Posterior vena cava (tissue), 2 donors: ENCODE measurements at places on chromosomes 7 and 10. TPM values are rescaled to one million over a fixed set of nuclear protein-coding genes. Genes with fewer than 3 reads are reported as not detected.

Gene CREB5
- total RNA-seq, result 21.9 TPM

- DNase-seq, result no peak
Measured at GRCh38 chr7:28575241-28575643, 162.9 kb downstream of the CREB5 start.

Gene TSPAN15
- 44.6 TPM for total RNA-seq

DNA sequence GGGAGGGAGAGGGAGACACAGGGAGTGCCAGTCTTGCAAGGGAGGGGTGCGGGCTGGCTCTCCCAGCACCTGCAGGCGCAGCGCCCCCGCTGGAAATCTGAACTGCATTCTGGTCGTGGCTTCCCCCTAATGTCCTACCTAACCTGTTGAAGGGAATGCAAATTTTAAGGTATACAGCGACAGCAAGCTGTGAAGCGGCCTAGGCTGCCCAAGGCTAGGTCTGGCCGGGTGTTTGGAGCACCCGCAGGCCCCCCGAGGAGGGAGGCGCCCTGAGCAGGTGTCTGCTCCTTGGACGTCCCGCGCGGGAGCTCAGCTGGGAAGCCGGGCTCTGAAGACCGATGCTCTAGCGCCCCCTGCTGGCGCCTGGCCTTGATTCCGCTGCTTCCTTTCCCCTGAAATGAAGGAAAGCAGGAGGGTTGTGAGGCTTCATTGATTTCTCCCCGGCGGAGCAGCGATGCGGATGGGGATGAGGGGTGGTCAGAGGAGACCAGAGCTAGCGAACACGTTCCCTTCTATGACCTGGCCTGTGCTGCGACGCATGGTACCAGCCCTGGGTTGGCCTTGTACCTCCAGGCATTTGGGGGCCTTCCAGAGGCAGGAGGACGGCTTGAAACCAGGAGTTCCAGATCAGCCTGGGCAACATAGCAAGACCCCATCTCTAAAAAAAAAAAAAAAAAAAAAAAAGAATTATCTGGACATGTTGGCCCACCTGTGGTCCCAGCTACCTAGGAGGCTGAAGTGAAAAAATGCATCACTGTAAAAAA lies 601.3 kb downstream of the GALNT17 start:
- DNase-seq, result peak; percentile 95

DNA sequence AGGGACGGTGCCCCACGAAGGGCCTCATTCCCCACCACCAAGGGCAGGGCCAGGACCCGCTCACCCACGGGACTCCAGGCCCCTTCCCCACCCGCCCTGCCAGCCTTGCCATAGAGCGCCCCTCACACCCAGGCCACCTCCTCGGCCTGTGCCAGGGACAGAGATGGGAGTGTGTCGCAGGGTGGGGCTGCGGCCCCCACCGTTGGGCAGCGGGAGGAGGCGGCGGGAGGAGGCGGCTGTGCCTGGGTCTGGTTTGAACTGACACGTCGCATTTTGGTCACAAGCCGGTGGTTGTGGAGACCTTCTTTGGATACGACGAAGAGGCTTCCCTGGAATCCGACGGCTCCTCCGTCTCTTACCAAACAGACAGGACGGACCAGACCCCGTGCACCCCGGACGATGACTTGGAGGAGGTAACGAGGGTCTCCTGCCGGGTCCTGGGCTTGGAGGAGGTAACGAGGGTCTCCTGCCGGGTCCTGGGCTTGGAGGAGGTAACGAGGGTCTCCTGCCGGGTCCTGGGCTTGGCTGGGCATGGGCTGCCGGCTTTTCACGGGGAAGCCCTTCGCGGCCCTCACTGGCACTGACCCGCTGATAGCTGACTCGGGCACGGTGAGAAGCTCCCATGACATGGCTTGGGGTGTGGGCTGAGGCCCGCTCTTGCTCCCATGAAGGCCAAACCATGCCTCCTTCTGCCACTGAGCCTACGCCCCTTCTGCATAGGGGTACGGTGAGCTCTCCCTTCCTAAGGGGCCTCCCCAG lies 46.4 kb upstream of the DPYSL4 start:
- peak; percentile 78 for DNase-seq

Gene ASB10
- not detected for total RNA-seq

- peak; percentile 37 for DNase-seq
Measured at GRCh38 chr7:151309311-151309710, 32.3 kb upstream of the NUB1 start.

GRCh38 chr7:35871856-35872255 lies 71.0 kb downstream of the SEPTIN7 start:
- DNase-seq, result no peak

Gene CLEC2L
- total RNA-seq, result 0.57 TPM

GRCh38 chr7:149714910-149715471 lies 58.4 kb downstream of the ZNF467 start:
- peak; percentile 81 for DNase-seq

- no peak for DNase-seq
Measured at GRCh38 chr7:112290065-112290464, 83.6 kb downstream of the ZNF277 start.

Gene PNLIPRP2
- 1.3 TPM for total RNA-seq

Gene OR2A5
- total RNA-seq, result not detected

DNA sequence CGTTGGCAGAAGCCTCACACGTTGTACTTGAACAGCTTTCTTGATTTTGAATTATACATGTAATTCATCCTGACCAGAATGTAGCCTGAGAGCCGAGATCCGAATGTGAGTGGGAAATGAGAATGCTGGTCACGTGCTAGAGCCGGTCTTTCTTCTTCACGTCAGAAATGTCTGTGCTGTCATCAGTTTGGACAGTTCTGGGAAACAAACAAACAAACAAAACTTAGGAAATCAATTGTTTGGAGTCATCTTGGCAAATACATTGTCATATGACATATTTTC lies 729.8 kb downstream of the LRMDA start:
- no peak for DNase-seq

- no peak for DNase-seq
Measured at GRCh38 chr10:66828957-66829356, 96.9 kb upstream of the LRRTM3 start.

GRCh38 chr10:127398971-127399365 lies 150.1 kb upstream of the NPS start:
- DNase-seq, result no peak

DNA sequence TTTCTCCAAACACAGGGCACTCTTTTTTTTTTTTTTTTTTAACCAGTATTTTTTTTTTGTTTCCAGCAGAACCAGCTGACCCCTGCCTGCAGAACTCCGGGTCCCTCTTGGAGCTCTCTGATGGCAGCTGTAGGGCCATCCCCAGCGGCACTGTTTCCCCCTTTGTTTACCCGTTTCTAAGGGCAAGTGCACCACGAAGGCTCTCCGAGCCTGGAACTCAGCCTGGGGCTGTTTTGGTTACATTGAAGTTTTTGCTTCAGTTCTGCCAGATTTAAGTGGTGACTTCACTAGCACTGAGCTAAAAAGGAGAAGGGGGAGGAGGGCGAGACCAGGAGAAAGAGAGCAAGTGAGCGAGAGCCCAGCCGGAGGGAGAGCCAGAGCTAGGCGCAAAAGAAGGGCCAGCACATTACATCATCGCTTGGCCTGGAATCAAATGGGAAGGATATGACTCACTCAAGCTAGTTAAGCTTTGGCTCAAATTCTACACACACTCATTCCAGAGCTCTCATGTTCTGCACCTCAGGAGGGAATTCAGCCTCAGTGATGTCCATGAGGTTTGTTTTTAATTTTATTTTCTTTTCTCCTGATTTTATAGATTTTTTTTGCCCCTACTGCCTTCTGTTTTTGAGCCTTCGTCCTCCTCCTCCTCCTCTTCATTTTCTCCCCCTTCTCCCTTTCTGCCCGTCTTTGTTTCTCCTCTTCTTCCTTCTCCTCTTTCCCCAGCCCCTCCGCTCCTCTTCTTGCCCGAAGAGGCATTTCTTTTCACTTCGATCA lies 272.3 kb downstream of the TRIL start:
- DNase-seq, result peak; percentile 96

GRCh38 chr10:2929480-2930258 lies 137.7 kb upstream of the PFKP start:
- DNase-seq, result no peak

Gene GRK5
- total RNA-seq, result 57.5 TPM

DNA sequence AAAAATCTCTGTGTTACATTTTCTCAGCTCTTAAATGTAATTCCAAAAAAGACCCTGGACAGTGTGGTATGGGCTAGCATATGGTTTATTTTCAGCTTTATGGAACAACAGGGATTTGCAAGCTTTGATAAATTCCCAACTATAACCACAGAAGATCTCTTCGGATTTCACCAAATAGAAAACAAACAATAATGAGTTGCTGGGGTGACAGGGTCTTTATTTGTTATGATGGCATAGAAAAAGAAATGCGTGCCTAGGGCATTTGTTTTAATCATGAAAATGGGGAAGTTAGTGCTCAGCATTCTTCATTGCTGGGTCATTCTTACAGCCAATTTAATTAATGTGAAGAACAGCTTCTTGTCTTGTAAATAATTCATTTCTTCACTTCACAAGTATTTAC lies 139.0 kb downstream of the LRRN3 start:
- DNase-seq, result no peak

Gene GBX1
- not detected for total RNA-seq

Gene MYH16
- not detected for total RNA-seq

- no peak for DNase-seq
Measured at GRCh38 chr7:111630862-111631261, 68.6 kb upstream of the IMMP2L start.

- DNase-seq, result peak; percentile 76
Measured at GRCh38 chr7:45177801-45178200, 20.2 kb downstream of the RAMP3 start.

- peak; percentile 55 for DNase-seq
Measured at GRCh38 chr10:129941199-129942018, 22.7 kb downstream of the EBF3 start.

Gene ANKRD30A
- total RNA-seq, result not detected

Gene KCP
- total RNA-seq, result 0.95 TPM

- peak; percentile 66 for DNase-seq
Measured at GRCh38 chr10:79342811-79343561, 4.3 kb upstream of the PPIF start.

GRCh38 chr7:122913608-122914007 lies 27.3 kb upstream of the CADPS2 start:
- DNase-seq, result no peak

Gene VSIR
- total RNA-seq, result 126 TPM

GRCh38 chr10:62083412-62084267 lies 182.1 kb downstream of the ARID5B start:
- DNase-seq, result no peak

Gene PTN
- 4.0 TPM for total RNA-seq

Gene SLC25A13
- total RNA-seq, result 26.4 TPM

- DNase-seq, result no peak
Measured at GRCh38 chr10:30348378-30348776, 701 bp downstream of the MTPAP start.

Gene NKX2-3
- total RNA-seq, result not detected

Gene STEAP1B
- total RNA-seq, result 2.8 TPM

Gene VENTX
- 2.6 TPM for total RNA-seq

DNA sequence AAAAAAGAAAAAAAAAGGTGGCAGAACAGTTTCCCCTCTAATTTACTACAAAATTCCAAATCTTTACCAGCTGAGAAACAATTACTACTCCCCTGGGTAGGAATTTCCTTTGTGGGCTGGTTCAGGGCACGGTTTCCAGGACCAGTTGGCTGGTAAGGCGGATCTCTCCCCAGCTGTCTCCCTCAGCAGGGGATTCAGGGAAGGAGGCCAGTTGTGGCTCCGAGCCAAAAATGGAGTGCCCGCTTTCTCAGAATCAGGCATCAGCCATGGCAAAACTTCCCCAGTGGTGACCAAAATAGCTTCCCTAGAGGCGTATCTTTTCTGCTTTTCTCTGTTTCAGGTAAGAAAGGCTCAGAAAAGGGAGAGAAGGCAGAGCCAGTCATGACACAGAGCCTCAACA lies 91.2 kb downstream of the ZNF22 start:
- DNase-seq, result no peak

GRCh38 chr10:113221756-113222168 lies 271.7 kb downstream of the TCF7L2 start:
- no peak for DNase-seq

DNA sequence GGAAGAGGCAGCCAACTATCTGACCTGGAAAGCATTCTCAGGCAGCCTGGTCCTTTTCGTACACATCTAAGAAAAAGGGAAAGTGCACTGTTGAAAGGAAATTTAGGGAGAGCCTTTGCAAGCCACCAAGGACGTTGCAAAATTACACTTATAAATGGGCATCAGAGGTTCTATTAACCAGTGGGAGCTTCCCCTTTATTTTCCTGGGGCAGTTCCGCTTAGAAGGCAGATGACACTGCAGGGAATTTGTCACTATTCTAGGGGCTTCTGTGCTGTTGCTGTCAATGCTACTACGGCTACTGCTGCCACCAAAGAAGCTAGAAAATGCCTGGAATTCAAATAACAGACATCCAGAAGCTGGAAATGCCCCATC lies 79.6 kb upstream of the AUTS2 start:
- no peak for DNase-seq

- no peak for DNase-seq
Measured at GRCh38 chr7:131346885-131347592, 19.4 kb downstream of the MKLN1 start.

DNA sequence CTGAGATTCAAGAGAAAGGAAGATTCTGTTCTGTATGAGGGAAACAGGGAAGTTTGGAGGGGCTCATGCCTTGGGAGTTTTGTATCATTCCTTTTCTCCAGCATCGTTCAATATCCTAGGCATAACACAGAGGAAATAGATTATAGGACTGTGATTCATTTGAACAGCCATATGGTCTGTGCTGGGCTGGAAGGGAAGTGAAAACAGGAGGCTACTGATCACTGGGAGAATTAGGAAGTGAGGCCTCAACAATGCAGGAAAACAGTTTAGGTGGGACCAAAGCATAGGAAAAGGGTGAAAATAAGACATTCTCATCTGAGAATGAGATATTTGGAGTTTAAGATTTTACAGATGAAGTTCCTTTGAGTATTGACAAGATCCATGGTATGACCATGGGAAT lies 70.7 kb upstream of the MKX start:
- DNase-seq, result no peak

- no peak for DNase-seq
Measured at GRCh38 chr7:32161708-32162107, 91.5 kb upstream of the PDE1C start.

GRCh38 chr7:36506820-36507219 lies 117.2 kb downstream of the ANLN start:
- no peak for DNase-seq

Gene RPEL1
- not detected for total RNA-seq

GRCh38 chr7:23213755-23214154 lies 31.9 kb downstream of the NUP42 start:
- no peak for DNase-seq

Gene CASP2
- 16.1 TPM for total RNA-seq
